ENCODE measurements at places on chromosomes 6 and 20. TPM values are rescaled to one million over a fixed set of nuclear protein-coding genes. Genes with fewer than 3 reads are reported as not detected.
A peak's percentile ranks its signal among the peaks of the same experiment; 100 is the strongest.

FITM2 gene
- 1.6 TPM for total RNA-seq

SLC17A4 gene
- not detected for total RNA-seq

TSPO2 gene
- not detected for total RNA-seq

ACTL10 gene
- total RNA-seq: 1.9 TPM

KIFC1 gene
- total RNA-seq: 61.7 TPM

DNA sequence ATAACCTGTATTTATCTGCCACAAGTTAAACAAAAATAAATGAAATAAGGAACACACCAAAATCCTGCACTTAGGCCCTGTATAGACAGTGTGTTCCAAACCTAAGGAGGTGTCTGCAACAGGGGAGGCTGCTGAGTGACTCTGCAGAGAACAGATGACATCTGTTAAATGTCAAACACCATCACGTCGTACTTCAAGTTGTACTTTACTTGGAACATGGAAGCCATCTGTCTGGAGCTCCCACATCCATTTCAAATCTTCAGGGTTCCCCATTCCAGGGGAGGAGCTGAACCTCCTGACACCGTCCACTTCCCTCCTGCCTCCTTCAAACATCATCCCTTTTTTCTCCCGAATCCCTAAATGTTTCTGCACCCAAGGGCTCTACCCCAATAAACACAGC lies 1.8 kb upstream of the MAP7 start:
- DNase-seq: no peak

- no peak for DNase-seq
These were observed 109.7 kb upstream of the MYL9 start for GRCh38 chr20:36431604-36432003.

GRCh38 chr6:45663251-45664221 lies 285.8 kb upstream of the SUPT3H start:
- DNase-seq: peak; percentile 80
